Hematopoietic multipotent progenitor cell treated with erythropoietin and hydrocortisone succinate and interleukin-3 and kit ligand, for 4 days (in vitro differentiated cells): ENCODE measurements at places on chromosomes 7 and 10.

- no peak for DNase-seq
These were observed 23.8 kb downstream of the DLD start for GRCh38 chr7:107914831-107915230.

GRCh38 chr10:21526860-21527597, 1.5 kb upstream of the SKIDA1 start:
- DNase-seq: peak; percentile 88

DNA sequence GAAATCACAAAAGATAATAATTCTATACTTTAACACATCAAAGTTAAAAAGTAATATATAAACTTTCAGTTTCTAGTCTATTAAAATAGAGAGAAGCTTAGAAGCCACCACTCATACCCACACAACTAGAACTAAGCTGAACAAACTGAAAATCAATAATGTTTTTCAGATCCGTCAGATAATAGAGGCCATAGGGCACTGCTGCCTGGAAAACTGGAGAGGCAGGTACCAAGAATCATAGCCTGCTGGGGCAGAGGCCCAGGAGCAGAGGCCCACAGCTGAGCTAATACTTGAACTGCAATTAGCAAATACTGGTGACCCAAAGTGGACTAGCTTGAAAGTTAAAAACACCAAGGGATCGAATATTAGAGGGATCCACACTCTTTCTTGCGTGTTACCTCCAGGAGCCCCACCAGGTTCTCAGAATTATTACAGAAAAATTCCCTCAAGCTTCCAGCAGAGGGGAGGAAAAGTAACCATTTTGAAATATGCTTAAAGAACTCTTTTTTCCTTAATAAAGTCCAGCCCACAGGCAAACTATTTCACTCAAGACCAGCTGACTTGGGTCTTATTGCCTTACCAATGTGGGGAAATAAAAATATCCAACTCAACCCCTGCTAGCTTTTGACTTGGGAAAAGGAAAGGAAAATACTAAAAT, 774.1 kb upstream of the IGFBP3 start:
- DNase-seq: no peak

GRCh38 chr10:22988581-22989360, 60.9 kb downstream of the ARMC3 start:
- peak; percentile 85 for DNase-seq

DNA sequence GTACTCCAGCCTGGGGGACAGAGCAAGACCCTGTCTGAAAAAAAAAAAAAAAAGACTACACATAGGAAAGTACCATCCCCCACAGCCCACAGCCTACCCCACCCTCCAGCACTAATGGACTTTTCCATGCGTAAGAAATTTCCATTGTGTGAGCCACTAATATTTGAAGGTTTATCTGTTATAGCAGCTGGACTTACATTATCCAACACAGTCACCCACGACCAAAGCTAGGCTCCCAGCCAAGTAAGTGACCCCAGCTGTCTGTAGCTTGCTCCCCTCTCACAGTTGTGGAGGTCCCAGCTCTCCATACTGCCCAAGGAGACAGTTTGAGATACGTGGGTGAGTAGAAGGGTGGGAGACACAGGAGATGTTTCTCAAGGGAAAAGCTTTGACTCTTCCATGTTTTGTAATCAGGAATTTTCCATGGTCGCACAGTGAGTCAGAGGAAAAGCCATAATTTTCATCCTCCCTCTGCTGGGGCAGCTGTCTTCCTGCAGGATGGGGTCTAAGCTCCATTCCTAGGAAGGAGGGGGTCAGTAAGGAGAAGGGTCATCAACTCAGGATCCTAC, 57.4 kb downstream of the CAV1 start:
- no peak for DNase-seq

GRCh38 chr10:69224862-69225657, 4.9 kb downstream of the HKDC1 start:
- DNase-seq: no peak

- DNase-seq: peak; percentile 92
These were observed 6.3 kb downstream of the RAPGEF5 start for GRCh38 chr7:22350466-22351328.
